ENCODE measurements at places on chromosomes 2 and 18.

DNA sequence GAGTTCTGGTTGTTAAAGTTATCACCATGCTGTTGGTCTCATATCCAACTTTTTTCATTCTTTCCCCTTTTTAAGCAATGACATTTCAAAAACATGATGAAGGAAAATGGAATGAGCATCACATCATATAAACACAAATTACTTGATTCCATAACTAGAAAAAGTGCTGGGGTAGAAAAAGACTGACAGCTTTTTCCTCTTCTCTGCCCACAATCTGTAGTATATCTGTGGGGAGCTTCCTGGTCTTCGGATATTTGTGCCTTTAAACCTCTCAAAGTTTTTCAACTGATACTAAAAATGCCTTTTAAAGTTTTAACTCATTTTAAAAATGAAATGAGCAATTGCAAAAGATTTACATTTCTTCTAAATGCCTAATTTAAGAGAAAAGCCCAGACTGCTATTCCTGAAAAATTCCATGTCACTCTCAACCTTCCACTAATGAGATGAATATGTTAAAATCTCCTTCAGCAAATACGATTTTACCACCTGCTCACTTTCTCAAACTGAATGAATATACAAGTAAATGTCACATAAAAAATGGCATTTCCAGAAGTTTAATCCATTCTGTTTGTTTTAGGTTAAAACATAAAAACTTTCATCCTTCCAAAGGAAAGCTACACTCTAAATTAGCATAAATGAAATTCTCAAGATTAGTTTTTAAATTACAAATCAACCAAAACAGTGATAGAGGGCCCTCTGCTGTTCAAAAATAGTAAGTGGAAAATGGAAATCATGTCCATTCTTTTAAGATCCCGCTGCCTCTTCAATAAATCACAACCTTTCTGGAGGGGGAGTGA is 2.1 kb downstream of the DNAH7 start:
- no peak for DNase-seq

- no peak for DNase-seq
Observed at GRCh38 chr2:105592288-105592687, 152.4 kb upstream of the NCK2 start.

GRCh38 chr2:234091432-234091879 is 41.0 kb downstream of the SPP2 start:
- DNase-seq = no peak

- DNase-seq = no peak
Observed at GRCh38 chr2:109674894-109675534, 60.9 kb downstream of the SOWAHC start.

- no peak for DNase-seq
Observed at GRCh38 chr2:68796295-68796905, 61.8 kb downstream of the ARHGAP25 start.

- no peak for DNase-seq
Observed at GRCh38 chr2:62283147-62283546, 87.2 kb downstream of the B3GNT2 start.

DNA sequence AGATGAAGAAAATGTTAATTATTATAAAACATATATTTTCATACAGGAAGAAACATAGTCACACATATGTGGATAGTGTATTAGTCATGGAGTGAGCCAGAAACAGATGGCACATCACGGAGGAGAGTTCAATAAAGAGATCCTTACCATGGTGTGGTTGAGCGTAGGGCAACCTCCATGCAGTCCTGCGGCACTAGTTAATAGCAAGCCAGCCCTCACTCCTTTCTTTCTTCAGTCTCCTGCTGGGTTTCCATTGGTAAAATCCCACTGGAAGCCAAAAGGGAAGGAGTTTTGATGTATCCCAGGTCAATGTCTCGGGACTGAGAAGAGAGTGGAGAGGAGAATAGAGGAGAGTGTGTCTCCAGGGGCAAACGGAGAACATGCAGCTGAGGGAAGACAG is 328.1 kb downstream of the NR4A2 start:
- DNase-seq = no peak

GRCh38 chr2:187642498-187642897 is 88.3 kb upstream of the TFPI start:
- no peak for DNase-seq

DNA sequence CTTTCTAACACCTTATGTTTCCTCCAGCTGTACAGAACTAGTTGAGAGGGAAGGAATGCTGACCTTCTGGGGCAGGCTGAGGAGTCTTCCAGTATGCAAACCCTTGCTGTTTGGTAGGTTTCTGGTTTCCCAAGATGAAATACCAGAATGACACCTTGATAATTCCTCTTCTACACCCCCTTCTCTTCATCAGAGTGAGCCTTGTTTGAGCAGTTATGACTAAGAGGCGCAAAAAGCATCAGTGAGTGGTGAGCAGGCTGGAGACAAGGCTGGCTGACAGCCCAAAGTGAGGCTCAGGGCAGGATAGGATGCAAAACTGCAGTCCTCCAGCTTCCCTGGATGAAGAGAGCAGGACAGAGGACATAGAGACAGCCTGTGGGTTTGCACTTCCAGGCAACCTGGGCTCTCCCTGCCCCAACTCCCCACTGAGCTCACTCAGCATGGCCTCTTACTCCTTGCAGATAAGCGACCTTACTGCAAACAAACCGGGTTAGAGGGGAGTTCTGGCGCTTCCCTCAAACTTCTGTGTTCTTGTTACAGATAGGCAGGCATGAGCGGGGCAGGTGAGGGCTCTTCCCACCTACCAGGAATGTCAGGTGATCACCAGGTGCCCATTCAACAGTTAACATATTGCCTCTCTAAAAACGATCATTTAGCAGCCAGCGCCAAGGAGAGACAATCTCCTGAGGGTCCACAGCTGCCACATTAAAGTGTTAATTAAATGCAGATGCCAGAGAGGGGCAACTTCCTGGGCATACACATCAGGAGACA is 5.4 kb downstream of the MPPE1 start:
- no peak for DNase-seq

DNA sequence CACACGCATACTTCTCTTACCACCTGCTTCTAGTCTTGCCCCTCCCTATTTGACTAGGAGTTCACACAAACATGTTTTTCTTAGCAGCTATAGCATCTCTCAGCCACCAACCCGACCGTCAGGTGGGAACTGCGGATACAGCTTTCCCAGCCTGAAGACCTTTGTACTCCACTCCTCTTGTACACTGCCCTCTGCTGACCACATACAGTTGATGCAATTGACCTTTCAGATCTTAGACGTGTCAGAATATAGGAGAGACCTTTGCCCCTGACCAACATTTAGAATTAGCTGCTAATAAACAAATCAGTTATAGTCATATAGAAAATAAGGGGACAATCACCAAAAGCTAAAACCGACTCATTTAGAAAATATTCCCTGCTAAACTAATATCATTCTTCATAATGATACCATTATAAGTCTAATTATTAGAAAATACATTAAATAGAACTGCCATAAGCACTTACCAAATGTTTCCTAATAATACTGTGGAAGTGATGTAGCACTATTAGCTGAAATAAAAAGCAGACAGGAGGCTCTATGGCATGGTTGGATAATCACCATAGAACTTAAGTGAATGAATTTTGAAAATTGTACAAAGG is 208.4 kb downstream of the RAD51AP2 start:
- DNase-seq = no peak

DNA sequence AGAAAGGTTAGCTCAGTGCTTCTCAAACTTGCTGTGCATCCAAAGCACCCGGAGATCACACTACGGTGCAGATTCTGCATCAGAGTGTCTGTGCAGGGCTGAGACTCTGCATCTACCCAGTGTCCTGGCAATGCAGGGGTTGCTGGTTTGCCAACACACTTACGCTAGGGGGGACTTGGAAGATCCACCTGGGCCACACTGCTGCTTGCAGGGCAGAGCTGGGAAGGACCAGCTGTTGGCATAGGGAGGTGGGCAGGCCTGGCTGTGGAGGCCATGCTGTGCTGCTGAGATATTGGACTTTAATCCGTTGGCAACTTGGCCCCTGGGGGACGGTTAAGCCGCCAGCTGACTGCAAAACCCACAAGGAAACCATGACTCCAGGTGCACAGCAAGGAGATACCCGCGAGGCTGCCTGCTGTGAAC is 397.6 kb upstream of the HS6ST1 start:
- DNase-seq = no peak

DNA sequence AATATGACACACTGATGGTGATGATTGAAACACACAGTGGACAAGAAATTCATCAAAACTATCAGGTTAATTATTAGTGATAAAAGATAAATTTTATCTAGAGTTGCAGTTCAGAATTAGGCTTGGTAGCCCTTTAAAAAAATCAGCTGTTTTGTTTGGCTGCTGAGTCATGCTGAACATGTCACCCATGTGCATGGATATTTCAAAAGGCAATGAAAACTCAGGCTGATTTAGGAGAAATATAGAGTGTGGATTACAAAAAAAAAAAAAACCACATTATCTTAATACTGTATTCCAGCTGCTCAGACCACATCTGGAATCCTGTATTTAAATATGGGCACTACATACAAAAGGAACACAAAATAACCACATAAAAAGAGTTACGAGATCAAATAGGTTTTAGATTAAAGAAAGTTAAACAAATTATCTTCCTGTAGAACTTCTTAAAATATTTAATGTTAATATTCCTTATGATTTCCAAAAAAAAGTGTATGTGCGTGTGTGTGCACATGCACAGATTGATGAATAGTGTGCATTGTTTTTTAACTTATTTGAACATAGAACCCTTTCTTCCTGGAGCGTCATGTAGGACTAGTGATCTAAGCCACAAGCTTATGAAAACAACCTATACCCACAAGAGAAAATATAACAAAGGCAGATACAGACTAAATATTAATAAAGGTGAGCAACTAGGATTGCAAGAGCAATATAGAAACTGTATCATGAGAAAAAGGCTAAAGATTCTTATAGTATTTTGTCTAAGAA is 186.2 kb downstream of the STK39 start:
- no peak for DNase-seq

DNA sequence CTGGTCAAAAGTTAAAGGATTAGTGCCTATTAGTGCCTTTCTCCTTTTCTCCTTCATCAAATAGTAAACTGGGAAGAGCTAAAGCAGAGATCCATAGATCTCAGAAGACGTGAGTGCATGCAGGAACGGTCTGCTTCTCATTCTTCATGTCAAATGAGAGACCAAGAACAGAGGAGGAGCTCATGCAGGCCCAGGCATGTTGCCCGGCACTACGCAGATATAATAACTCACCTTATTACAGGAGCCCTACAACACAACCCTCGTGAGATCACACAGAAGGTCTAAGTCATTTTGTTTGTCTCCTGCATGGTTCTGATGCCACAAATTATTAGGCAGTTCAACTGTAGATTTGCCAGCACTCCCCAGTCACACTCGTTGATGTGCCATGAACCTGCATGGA is 71.8 kb downstream of the CMPK2 start:
- no peak for DNase-seq

DNA sequence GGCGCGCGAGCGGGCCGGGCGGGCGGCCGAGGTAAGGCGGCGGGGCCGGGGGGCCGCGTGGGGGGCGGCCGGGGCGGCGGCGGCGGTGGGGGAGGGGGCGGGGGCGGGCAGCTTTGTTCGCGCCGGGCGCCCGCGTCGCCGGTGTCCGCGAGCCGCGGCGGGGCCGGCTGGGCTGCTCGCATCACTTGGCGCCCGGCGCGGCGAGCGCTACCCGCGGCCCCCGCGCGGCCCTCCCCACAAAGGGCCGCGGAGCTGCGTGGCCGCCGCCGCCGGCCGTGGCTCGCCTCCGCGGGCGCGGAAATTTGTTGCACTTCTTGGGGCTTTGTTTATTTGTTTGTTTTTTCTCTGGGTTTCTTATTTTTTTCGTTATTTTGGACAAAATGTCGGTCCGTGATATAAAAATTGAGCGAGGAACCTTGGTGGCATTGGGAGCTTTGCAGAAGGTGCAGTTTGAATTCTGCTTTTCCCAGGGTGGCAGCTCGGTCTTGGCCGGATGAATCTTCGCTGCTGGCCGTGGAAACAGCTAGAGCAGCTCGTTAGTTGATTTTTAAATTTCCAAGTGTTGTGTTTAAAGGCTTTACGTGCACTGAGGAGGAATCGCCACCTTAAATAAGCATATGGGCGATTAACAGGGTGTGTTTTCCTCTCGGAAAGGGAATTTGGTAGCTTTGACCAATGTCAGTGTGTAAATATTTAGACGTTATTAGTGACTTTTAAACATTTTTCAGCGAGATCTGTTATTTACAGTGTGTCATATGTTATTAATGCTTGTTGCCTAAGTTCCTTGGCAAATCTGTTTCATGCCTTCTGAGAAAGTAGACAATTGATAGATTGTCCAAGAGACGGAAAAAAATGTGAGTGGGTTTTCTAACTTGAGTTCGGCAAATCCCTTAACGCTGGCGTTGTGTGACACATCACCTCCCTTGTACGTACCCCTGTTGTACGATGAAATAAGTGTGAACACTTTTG is 822 bp downstream of the UBE2E3 start:
- DNase-seq = no peak

DNA sequence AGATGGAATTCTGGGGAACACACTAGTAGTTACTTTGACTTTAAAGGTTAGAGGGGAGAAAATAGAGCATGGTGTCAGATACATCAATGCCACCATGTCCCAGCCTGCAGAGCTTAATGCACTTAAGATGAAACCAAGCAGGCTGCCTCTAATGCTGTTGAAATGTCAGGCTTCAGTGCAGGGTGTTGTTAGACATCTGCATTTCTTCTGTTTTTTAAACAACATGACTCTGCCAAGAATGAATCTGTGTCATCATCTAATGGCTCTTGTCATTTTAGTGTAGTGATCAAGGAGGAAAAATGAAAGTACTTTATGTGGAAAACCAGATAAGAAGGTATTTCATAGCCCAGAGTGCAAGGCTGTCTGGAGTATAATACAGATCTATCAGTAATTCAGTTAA is 29.9 kb downstream of the LYPD1 start:
- no peak for DNase-seq

DNA sequence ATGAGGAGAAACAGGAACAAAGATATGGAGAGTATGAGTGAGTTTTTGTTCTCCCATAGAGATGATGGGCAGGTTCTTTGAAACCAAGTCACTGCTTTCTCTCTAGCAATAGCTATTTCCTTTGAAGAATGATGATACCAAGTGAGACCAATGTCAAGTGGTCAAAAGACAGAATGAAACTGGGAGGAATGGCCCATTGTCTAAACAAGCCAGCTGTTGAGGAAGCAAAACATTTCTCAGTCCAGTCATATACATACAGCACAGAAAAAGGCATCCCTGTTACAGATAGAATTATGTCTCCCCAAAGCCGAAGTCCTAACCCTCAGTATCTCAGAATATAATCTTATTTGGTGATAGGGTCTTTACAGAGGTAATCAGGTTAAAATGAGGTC is 66.1 kb upstream of the EPC2 start:
- DNase-seq = no peak

DNA sequence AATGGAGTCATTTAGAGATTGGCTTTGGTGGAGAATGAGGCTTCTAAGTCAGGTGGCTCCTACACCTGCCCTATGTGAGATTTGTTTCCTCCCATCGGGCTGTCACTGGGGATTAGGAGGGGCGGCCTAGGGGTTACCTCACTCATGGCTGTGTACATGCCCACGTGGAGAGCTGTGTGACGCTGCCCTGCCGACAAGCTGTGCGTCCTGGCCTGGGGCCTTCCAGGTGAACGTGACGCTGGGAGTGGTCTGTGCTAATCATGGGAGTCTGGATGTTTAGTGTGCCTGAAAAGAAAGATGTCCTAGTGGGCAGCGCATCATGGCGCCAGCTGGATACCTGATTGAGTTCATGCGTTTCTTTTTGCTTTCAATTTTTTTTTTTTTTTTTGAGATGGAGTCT is 14.0 kb downstream of the ASB1 start:
- DNase-seq = no peak

GRCh38 chr2:233430081-233430480 is 75.8 kb downstream of the DGKD start:
- no peak for DNase-seq

GRCh38 chr2:54550547-54550946 is 94.4 kb downstream of the SPTBN1 start:
- no peak for DNase-seq

- no peak for DNase-seq
Observed at GRCh38 chr2:80086831-80087230, 217.7 kb downstream of the LRRTM1 start.
